COR-L47 (cell line): ENCODE measurements at places on chromosomes 2 and 18.

DNA sequence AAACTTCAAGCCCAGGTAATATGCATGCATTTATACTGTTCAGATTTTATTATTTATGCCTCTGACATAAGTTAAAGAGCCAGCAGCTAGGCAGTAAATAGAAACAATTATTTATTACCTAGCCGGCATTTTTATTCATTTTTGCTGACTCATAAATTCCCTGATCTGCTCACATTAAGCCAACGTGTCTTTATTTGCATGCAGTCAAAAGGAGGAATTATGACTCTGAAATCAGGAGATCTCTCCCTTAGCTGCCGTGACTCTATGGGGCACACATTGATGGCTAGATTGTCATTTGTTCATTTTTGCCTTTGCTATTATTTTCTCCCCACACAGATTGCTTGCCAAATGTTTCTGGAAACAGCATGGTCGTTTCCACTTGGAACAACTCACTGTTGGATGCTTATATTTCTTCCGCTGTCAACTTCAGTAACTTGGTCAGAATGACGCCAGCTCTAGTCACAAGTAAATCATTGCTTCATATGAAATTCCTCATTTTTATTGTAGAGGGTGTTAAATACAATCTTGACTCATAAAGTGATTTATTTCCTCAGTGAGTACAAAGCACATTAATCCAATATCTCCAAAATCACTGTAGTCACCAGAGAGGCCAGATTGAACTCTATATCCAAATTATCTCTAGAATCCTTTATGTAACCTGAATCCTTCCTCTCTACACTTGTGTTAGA, 15.9 kb upstream of the ZBTB14 start:
- DNase-seq: no peak

DNA sequence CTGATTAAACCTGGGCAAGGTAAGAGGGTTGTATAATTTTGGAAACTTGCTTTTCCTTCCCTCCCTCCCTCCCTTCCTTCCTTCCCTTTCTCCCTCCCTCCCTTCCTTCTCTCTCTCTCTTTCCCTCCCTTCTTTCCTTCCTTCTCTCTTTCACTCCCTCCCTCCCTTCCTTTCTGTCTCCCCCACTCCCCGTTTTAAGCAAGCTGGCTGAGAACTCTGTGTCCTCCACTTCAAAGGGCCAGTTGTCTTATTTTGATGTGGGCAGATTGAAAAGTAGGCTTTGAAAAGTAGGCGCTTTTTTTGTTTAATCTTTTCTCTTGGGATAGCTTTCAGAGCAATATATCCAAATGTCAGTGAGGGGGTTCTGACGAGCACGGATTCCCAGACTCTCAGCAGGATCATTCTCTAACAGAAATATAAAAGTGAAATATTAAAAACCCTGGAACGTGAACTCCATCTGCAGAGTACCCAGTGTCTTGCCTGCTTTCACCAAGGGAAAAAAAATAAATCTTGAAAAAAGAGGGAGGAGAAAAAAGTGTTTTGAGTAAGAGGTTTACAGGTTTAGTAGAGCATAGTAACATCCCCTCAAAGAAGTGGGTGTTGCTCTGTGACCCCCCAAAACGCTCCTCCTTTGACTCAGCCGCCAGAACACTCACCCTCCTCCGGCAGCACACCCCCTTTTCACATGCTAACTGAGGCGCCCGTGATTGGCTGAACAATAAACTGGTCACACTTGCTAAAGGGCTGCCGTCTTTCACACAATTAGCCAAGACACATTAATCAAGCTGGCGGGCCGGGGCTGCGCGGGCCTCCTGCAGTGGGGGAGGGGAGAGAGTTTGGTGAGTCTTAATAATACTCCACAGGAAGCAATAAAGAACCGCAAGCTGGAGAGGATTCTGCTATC, 52.2 kb downstream of the CDK15 start:
- no peak for DNase-seq

DNA sequence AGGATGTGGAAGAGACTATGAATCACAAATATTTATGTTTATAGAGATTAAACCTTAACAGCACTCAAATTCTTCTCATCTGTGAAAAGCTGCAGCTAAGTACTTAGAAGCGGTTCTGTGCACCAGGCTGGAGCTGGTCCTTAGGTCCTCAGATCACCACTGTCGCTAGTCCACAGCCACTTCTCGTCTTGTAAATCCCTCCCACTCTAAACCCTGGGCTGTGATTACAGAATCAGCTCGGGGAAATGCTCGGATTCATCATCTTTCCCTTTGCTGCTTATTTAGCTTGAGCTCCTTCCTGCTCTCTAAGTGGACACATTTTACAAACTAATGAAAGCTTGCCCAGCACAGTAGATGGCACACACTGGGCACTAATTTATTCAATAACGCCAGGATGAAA, 61.7 kb downstream of the RNF152 start:
- DNase-seq: no peak

DNA sequence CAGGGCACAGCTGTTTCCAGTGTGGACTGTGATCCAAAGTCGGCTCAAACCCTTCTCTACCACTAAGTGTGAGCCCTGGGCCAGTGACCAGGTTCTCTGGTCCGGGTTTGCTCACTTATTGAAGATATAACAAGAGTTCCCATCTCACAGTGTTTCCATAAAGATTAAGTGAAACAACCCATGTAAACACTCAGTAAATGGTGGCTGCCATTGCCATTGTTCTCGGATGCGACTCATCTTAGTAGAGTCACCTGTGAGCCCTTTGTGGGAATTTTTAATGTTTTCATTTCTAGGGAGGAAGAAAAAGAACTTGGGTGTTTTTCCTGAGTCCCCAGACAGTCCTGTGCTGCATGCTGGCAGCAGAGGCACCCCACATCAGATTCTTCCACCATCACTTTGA, 53.4 kb downstream of the TPGS2 start:
- DNase-seq: no peak

DNA sequence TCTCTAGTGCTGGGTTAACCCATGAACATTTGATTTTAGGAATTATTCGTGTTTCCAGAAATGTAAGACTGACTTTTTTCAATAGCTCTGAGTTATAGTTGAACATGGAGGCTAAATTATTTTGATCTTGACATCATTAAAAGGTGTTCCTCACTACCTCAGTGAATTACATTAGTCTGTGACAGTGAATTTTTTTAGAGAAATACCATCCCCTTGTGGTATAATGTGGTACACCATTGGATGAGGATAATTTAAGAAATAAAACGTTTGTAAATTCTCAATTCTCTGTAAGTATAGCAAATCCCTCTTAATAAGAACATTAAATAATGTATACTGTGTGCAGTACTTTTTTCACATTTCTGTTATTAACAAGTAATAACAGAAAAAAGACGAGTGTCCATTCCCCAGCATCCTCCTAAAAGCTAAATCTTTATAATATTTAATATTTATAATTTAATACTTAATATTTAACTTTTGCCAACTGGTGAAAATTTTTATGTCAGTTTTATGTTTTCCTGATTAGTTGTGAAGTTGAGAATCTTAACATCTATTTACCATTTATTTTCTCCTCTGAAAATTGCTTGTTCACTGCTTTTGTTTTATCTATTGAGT, 70.3 kb upstream of the CWC22 start:
- DNase-seq: peak; percentile 8

DNA sequence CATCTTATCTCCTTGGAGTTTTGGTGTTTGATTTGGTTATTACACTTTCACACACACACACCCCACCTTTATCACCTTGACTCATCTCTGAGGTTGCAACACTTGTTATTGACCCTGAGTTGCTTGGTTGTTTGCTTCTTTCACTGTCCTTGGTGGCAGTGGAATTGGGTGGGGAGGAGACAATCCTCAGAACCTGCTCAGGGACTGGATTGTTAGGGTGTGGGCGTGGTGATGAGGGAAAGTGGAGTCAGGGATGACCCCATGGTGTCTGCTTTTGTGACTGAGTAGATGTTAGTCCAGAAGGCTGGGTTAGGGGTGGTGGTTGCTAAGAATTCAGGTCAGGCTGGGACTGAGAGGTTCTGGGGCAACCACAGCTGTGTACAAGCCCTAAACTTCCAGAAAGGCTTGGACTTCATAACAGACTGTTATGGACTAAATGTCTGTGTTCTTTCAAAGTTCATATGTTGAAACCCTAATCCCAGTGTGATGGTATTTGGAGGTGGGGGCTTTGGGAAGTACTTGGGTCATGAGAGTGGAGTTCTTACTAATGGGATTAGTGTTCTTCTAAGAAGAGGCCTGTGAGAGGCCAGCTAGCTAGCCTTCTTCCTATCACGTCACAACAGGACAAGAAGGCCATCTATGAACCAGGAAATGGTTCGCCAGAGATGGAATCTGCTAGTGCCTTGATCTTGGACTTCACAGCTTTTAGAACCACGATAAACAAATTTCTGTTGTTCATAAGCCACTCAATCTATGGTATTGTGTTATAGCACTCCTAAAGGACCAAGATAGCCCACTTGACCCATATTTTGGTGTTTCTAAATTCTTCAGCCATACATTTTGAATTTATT, 3.4 kb upstream of the DIS3L2 start:
- DNase-seq: no peak

DNA sequence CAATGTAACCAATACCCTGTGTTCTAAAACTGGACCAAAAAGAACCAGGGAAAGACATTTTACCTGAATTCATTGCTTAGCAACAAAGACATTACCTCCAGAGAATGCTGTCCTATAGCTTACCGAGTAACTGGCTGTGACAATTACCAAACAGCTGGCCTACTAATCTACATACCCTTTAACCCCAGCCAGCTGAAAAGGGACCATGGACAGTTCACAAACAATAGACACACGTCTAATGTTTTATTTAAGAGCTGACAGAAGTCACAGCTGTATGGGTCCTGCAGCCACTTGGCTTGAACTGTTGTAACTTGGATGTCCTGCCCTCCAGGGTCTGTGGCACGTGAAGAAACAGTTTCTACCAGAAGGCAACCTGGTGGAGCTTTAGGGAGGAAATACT, 130.1 kb upstream of the EFEMP1 start:
- peak; percentile 38 for DNase-seq

DNA sequence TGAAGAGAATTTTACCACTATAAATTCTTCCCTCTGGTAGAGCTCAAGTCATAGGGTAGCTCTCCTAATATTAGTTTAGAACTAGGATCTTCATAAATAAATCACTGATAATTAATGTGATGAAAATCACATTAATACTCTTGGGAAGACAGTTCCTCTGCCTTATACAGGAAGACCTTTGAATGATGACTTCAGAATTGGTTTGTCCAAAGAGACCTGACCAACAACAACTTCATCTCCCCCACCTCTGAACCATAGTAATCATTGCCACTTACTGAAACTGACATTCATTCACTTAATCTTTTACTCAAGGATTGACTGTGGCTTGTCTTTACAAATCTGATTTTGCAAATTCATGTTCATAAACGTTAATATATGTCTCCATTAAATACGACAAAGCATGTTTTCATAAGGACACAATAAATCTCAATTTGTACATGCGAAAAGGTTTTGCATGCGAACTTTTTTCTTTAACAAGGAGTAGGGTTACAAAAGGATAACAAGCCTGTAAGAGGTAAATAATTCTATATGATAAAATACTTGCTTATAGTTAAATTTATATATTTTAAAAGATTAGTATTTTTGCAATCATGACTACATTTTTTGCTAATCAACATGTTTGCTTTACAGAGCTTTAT, 61.4 kb downstream of the LRP1B start:
- no peak for DNase-seq

DNA sequence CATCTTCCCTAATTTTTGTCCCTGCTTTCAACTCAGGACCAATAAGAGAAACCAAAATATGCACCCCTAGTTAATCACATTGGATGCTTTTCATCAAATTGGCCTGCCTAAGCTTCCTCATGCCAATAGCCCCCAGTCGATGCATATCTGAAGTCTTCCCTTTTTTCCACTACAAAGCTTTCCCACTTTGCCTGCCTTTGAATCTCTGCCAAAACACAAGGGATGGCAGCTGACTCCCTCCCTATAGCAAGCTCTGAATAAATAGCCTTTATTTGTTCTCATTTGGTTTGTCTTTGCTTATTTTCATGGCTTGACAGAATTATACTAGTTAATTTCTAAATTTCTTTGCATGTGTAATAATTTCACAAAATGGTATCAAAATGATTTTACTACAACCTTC, 621.2 kb downstream of the MBD2 start:
- DNase-seq: no peak

GRCh38 chr2:211793690-211794089, 744.9 kb downstream of the ERBB4 start:
- DNase-seq: no peak

- DNase-seq: no peak
Observed at GRCh38 chr2:68272246-68272994, 20.1 kb upstream of the PPP3R1 start.

- DNase-seq: no peak
Observed at GRCh38 chr2:20600756-20601325, 50.1 kb downstream of the HS1BP3 start.

DNA sequence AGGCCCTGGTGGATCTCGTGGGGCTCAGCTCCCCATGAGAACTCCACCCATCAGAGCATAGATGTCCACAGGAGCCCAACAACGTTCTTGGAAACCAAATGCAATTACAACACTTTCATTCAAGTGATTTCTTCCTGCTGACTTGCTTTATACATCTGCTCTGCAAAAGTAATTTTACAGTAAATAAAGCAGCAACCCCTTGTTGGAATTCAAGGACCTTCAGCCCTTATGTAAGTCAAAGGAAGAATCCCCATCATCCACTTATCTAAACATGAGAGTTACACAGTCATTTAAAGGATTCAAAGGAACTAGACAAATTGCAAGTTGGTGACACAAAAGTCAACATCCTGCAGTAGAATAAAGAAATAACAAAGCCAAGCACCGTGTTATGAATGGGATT, 17.1 kb upstream of the ANTXR1 start:
- no peak for DNase-seq

DNA sequence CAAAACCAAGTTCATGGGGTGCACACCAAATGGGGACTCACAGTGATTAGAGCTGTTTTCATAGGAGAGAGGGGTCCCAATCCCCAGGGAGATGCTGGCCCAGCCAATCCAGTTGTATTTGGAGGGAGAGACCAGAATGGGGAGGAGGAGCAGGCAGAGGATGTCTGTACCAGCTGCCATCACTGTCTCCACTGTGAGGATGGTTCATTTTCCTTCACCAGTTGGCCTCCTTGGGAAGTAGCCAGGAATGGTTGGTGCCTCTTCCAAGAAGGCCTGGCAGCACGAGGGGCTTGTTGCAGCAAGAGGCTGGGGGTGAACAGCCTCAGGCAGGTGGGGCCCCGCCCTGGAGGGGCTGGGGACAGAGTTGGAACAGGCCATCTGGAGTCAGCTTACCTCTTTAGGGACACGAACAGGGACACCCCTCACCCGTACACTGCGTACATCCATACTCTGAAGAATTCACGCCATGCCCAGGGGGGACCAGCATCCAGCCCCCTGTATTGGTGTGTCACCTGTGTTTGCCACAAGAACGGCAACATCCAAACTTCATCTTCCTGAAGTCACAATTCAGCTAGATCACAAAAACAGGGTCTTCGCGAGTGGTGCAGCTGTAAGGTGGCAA, 161.7 kb upstream of the ZNF236 start:
- no peak for DNase-seq

GRCh38 chr18:24790347-24790746, 329.9 kb downstream of the HRH4 start:
- no peak for DNase-seq

DNA sequence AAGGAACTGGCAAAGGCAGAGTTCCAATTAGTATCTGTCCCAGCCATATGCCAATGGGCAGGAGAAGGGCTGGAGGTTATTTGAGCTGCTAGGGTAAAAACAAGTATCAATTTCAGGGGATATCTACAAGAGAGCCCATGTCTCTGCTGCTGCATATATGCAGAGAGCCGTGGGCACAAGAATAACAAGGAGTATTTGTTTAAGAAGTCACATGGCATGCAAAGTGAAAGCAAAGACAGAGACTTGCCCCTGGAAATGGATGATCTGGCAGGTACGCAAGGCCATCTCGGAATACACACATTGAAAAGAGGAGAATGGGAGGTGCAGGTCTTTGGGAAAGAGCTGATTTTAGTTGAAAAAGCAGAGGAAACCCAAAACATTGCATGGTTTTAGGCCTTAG, 170.6 kb downstream of the EVA1A start:
- DNase-seq: no peak
